Activated CD8-positive, alpha-beta T cell treated with anti-CD3 and anti-CD28 coated beads for 36 hours (primary cell): ENCODE measurements at places on chromosomes 7 and 10. TPM values are rescaled to one million over a fixed set of nuclear protein-coding genes. Genes with fewer than 3 reads are reported as not detected.

GRCh38 chr7:29163854-29164253 is 17.5 kb upstream of the CPVL start:
- H3K36me3 ChIP-seq, result no peaks in the 10 kb centered on the region
- H3K27ac ChIP-seq, result no peak overlapping the region
- no peak for DNase-seq
- H3K4me3 ChIP-seq, result no peak overlapping the region

PON1 gene
- total RNA-seq, result not detected

CAV1 gene
- 0.74 TPM for total RNA-seq

- H3K27ac ChIP-seq, result no peak overlapping the region
- H3K36me3 ChIP-seq, result no peaks in the 10 kb centered on the region
- no peak for DNase-seq
- no peaks in the 10 kb centered on the region for H3K4me1 ChIP-seq
- H3K27me3 ChIP-seq, result peaks cover 9% of the 10 kb centered on the region
Observed at GRCh38 chr10:29204070-29204800, 84.6 kb upstream of the LYZL1 start.

- H3K4me1 ChIP-seq, result no peaks in the 10 kb centered on the region
- H3K36me3 ChIP-seq, result no peaks in the 10 kb centered on the region
- no peak for DNase-seq
- H3K4me3 ChIP-seq, result no peak overlapping the region
- H3K27ac ChIP-seq, result no peak overlapping the region
Observed at GRCh38 chr10:131748831-131749766, 151.7 kb upstream of the PPP2R2D start.

MINDY4 gene
- total RNA-seq, result 1.3 TPM

ANKRD7 gene
- 1.4 TPM for total RNA-seq

LLCFC1 gene
- total RNA-seq, result not detected

DNA sequence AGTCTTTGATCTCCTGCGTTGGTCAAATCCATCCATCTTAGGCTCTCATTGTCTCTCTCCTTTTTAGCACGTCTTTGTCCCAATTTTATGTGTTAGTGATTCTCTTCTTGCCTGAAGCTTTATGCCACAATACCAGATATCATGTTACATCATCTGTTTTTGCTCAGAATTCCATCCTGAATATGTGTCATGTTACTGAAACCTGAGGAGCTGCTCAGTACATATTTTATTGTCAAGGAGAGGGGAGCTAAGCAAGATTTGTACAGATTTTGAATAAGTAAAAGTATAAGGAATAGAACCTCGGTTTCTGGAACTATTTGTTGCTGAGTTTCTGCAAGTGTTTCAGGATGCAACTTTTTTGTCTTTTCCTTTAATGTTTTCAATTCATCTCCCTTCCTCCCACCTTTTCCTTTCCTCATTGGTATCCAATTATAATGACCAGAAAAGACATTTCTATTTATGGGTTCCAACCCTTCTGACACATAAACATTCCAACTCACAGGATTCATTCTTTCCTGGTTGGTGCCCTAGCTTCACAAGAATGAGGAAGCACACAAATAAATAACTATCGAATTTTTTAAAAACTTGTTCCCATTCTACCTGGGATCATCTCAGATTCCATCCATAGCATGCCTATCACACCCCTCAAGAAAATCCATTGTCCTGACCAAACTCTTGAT is 291.8 kb downstream of the CRPPA start:
- H3K27me3 ChIP-seq, result no peaks in the 10 kb centered on the region
- H3K4me1 ChIP-seq, result no peaks in the 10 kb centered on the region
- no peak overlapping the region for H3K27ac ChIP-seq

DNA sequence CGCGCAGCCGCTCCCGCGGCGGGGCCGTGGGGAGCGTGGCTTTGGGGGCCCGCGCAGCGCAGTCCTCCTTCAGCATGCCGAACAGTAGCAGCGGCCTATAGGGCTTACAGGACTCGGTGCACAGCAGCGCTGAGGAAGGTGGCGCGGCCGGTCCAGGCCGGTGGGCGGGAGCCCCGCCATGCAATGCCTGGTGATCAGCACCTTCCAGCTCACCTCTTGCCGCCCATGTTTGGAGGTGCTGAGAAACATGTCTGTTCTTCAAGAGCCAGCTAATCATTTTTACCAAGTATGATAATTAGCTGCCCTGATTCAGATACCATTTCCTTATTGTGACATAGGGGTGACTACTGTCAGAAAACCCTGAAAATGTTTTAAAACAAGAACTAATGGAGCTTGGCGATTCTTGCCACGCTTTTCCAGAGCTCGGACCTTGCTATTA is 33.5 kb upstream of the SFTPD start:
- H3K27me3 ChIP-seq, result peaks cover 58% of the 10 kb centered on the region
- no peak overlapping the region for H3K27ac ChIP-seq
- H3K4me1 ChIP-seq, result peaks cover 24% of the 10 kb centered on the region
- H3K4me3 ChIP-seq, result peak overlapping the region; percentile 21

GRCh38 chr7:28361551-28361950 is 50.8 kb upstream of the CREB5 start:
- H3K27ac ChIP-seq, result no peak overlapping the region
- H3K27me3 ChIP-seq, result peaks cover 5% of the 10 kb centered on the region
- no peak overlapping the region for H3K4me3 ChIP-seq
- no peaks in the 10 kb centered on the region for H3K36me3 ChIP-seq

- DNase-seq, result no peak
- peaks cover 10% of the 10 kb centered on the region for H3K4me1 ChIP-seq
- H3K27ac ChIP-seq, result no peak overlapping the region
- H3K4me3 ChIP-seq, result no peak overlapping the region
Observed at GRCh38 chr10:70784016-70784415, 1.2 kb downstream of the TBATA start.

- H3K27me3 ChIP-seq, result no peaks in the 10 kb centered on the region
- H3K4me3 ChIP-seq, result no peak overlapping the region
- peaks cover 54% of the 10 kb centered on the region for H3K4me1 ChIP-seq
- H3K27ac ChIP-seq, result no peak overlapping the region
Observed at GRCh38 chr10:102769375-102770107, 25.8 kb downstream of the WBP1L start.

- H3K4me3 ChIP-seq, result no peak overlapping the region
- peak; percentile 22 for DNase-seq
- no peak overlapping the region for H3K27ac ChIP-seq
- peaks cover 20% of the 10 kb centered on the region for H3K4me1 ChIP-seq
- H3K27me3 ChIP-seq, result no peaks in the 10 kb centered on the region
Observed at GRCh38 chr7:129872054-129872453, 80.7 kb downstream of the UBE2H start.

- H3K36me3 ChIP-seq, result no peaks in the 10 kb centered on the region
- H3K27me3 ChIP-seq, result no peaks in the 10 kb centered on the region
- no peak overlapping the region for H3K27ac ChIP-seq
- H3K4me3 ChIP-seq, result no peak overlapping the region
- H3K4me1 ChIP-seq, result no peaks in the 10 kb centered on the region
Observed at GRCh38 chr10:66767707-66768106, 158.1 kb upstream of the LRRTM3 start.

DNA sequence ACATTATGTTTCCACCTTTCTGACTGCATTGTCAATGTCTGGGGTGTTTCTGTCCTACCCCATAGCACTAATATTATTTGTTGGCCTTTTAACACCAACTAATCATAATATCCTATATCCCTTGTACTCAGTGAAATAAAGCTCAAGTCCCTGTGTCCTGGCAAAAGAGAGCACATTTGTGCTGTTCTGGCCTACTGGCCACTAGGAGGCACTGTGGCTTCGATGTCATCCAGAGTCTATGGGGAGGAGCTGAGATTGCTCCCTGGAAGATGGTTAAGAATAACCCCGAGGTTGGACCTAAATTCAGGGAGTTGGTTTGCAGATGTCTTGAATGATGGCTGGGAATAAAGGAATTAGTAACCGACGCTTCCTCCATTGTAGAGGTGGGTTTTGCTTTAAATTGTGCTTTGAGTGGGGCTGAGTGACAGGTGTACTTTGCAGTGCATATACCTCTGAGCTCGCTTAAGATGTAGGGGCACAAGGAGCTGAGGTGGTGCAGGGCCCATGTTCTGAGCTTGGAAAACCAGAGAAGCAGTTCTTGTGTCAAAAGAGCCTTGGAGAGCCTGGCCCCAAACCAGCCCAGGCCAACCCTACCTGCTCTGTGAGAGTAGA is 191.2 kb upstream of the PRSS1 start:
- DNase-seq, result peak; percentile 67
- H3K27me3 ChIP-seq, result peaks cover 5% of the 10 kb centered on the region
- no peaks in the 10 kb centered on the region for H3K36me3 ChIP-seq
- peak overlapping the region; percentile 37 for H3K4me3 ChIP-seq

TUBAL3 gene
- not detected for total RNA-seq

KDM7A gene
- total RNA-seq, result 22.9 TPM

TWIST1 gene
- not detected for total RNA-seq

FKBP14 gene
- 9.0 TPM for total RNA-seq

DNA sequence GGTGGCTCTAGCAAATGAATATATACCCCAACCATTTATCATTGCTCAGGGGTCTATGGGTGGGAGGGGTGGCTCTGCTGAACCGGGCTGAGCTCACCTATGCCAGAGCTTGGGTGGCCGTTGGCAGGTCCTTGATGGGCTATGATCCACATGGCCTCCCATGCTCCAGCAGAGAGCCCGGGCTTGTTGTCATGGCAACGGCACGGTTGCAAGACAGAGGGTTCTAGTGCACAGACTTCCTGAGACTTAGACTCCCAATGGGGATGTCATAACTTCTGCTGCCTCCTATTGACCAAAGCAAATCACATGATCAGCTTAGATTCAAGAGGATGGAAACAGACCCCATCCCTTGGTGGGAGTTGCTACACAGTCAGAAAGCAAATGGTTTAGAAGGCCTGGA is 36.4 kb upstream of the CARD11 start:
- peaks cover 4% of the 10 kb centered on the region for H3K4me1 ChIP-seq

PNLIPRP3 gene
- not detected for total RNA-seq

DNA sequence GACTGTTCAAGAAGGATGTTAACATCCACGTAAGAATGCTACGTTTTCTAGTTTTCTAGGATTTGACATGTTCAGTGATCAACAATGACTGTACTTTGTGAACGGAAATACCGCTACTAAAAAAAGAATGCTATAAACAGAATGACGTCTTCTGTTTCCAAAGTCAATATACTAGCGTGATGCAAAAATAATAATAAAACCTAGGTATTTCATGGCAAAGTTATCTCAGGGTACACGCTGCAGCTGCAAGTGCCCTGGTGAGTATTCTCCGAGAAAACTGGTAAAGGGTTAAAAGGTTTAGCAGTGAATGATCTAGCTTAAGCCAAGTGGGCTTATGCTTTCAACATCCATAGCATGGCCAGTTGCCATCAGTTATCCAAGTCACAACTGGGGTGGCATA is 653.3 kb upstream of the PFKP start:
- no peak overlapping the region for H3K27ac ChIP-seq
- H3K4me1 ChIP-seq, result no peaks in the 10 kb centered on the region
